Chondrocyte (in vitro differentiated cells): ENCODE measurements at places on chromosomes 1 and 21.

DNA sequence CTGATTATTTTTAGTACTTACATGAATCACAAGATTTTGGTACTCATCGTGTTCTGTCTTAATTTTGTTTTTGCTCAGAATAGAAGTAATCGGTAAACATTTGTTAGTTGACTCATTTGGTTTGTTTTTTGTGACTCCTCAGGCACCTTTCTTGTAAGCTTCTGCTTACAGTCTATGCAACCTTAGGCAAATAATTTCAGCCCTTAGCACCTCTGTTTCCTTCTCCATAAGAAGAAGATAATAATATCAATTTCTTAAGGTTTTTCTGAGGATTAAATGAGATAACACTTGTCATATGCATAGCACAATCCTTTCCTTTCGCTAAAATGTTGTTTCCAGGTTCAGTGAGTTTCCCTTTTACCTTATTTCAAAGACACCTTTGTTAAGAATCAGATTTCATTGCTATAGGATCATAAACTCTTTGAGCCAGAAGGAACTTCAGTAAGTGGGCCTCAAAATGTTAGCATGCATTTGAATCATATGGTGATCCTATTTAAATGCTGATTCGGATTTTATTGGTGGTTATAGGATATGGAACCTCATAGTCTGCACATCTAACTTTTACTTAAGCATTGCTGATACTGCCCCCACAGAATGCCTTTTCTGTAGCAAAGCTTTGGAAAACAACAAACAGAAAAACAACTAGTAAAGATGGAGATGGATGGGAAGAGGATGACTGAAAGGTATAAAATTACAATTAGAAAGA lies 272.7 kb upstream of the CACYBP start:
- DNase-seq: no peak

DNA sequence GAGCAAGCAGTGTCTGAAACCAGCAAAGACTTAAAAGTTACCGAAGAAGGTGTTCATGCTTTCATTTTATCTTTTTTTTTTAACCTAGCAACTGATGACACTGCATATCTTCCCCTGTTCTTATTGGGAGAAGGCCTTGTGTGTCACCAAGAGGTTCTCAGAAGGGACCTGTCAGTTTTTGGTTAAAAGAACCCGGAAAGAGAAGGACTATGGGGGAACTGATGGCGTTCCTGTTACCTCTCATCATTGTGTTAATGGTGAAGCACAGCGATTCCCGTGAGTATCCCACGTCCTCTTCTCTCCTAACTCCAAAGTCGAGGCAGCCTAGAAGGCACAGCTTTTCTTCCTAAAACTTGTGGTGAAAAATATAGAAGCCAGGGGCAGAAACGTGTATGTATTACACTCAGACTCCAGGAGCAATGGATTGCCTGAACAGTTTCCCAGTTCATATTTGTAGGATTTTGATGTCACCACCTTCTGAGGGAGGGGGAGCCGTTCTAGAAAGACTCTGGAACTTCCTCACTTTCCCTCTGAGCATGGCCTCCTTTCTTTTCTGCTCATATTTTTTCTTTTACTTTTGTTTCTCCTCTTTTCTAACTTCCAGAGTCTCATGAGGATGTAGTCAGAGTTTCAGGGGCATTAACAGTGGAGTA lies at the start of gene MR1:
TSS of gene MR1 (plus strand) at position 185 of the 653 bp plus-strand sequence. CDS start at position 210, 25 bp downstream.
- DNase-seq: no peak

DNA sequence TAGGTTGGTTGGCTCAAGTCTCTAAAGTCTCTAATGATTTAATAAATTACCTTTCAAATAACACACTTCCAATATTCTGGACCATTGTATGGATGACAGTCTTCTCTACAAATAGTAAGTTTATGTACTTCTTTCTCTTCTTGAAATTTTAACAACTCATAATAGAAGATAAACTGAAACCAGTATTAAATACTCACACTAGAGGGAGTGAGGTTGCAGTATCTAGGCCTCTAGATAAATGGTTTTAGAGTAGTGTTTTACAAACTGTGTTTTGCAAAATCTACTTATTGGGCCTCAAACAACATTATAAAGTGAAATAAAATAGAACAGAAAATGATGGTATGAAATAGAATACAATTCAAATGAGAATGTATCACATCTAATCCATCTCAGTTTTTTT lies 479.9 kb upstream of the BRINP3 start:
- no peak for DNase-seq

DNA sequence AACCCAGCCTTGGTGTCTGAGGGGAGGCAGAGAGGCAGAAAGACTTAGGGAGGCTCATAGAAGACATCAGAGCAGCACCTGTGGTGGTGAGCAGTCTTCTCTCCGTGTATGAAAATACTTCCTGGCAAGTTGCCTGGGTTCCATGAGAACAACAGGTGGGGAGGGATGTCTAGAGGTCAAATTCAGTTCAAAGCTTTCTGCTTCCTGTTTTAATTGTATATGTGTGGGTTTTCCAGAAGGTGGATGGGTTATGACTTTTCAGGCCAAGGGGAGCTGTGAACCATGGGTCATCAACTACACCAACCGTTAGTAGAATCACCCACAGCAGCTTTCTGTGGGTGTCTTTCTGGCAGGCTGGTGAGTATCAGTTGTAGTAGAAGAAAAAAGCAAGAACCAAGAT lies 4.1 kb upstream of the FCRL2 start:
- DNase-seq: no peak

GRCh38 chr1:108597041-108597440 lies 37.1 kb downstream of the EEIG2 start:
- no peak for DNase-seq

- no peak for DNase-seq
Observed at GRCh38 chr1:47661040-47661439, 223.2 kb downstream of the FOXD2 start.

- DNase-seq: no peak
Observed at GRCh38 chr1:92500552-92500951, 13.8 kb upstream of the GFI1 start.

DNA sequence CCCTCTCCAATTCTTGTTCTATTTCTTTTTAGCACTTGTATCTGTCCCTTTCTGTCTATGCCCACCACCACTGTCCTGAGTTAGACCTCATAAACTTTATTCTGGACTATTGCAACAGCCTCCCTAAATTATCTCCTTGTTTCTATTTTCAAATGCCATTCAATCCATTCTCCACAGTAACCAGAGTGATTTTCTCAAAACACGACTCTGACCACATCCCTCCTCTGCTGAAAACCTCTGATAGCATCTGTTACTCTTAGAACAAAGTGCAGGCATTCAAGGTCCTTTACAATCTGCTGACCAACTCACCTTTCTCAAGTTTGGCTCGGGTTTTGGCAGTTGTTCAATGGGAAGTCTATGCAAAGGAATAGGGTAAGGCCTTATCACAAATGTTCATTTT lies 22.8 kb upstream of the GPX7 start:
- no peak for DNase-seq
